ENCODE measurements at places on chromosomes 4 and X.
A peak's percentile ranks its signal among the peaks of the same experiment; 100 is the strongest.

- peak; percentile 43 for DNase-seq
Observed at GRCh38 chrX:9340598-9341290, 124.1 kb upstream of the TBL1X start.

DNA sequence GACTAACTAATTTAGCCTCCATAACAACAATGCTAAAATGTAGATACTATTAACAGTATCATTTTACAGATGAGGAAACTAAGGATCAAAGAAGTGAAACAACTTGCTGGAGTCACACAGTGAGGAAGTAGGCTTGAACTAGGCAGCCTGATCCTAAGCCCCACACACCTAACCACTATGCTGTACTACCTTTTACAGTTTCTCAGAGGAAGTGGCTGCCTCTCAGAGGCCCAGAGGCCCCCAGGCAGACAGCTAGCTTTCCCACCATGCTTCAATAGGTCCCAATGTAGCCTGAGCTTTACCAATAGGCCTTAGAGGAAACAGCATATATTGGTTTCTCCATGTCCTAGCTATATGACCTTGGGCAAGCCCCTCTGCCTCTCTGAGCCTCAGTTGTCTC lies 69.4 kb upstream of the PJA1 start:
- no peak for DNase-seq

GRCh38 chr4:3673176-3673575 lies 93.0 kb upstream of the ADRA2C start:
- DNase-seq = no peak

- DNase-seq = peak; percentile 50
Observed at GRCh38 chr4:39023059-39023458, 9.2 kb downstream of the TMEM156 start.

DNA sequence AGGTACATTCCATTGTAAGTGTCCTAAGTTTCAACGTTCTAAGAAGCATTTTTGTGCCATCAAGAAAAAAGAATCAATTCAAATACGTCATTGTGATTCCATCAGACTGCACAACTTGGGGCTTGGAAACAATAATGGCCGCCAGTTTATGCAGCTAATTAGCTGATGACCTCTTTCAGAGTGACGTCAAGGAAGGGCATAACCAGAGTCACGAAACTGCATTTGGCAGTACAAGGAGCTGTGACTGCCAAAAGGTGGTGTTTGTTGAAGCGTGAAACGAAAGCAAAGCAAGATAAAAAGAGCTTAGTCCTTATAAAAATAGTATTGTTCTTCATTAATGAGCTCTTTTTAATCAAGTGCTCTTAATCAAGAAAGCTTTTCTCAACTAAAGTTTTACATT lies 81.1 kb upstream of the SH3RF1 start:
- DNase-seq = peak; percentile 66

- DNase-seq = no peak
Observed at GRCh38 chr4:20264688-20265087, 13.0 kb downstream of the SLIT2 start.

GRCh38 chr4:104575278-104575677 lies 80.6 kb upstream of the CXXC4 start:
- no peak for DNase-seq

- DNase-seq = no peak
Observed at GRCh38 chr4:81796790-81797528, 325.3 kb upstream of the RASGEF1B start.

DNA sequence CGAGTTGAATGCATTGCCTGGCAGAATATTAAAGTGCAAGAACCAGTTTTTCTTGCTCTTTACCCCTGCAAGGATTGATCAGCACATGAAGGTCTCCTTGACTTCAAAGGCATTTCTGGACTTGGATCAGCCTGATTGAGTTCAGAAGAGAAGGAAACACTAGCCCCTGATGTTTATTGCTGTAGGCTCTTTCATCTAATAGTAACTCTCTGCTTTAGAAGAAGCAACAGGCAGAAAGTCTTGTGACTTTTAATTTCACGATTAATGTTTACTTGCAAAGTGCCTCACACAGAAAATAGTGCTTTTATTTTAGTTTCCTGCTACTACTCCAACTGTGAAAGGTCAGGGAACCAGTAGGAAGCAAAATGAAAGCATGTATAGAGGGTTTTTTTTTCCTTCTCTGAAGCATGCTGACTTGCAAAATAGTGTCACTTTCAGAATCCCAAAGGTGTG lies 69.1 kb downstream of the PCDH7 start:
- DNase-seq = no peak

DNA sequence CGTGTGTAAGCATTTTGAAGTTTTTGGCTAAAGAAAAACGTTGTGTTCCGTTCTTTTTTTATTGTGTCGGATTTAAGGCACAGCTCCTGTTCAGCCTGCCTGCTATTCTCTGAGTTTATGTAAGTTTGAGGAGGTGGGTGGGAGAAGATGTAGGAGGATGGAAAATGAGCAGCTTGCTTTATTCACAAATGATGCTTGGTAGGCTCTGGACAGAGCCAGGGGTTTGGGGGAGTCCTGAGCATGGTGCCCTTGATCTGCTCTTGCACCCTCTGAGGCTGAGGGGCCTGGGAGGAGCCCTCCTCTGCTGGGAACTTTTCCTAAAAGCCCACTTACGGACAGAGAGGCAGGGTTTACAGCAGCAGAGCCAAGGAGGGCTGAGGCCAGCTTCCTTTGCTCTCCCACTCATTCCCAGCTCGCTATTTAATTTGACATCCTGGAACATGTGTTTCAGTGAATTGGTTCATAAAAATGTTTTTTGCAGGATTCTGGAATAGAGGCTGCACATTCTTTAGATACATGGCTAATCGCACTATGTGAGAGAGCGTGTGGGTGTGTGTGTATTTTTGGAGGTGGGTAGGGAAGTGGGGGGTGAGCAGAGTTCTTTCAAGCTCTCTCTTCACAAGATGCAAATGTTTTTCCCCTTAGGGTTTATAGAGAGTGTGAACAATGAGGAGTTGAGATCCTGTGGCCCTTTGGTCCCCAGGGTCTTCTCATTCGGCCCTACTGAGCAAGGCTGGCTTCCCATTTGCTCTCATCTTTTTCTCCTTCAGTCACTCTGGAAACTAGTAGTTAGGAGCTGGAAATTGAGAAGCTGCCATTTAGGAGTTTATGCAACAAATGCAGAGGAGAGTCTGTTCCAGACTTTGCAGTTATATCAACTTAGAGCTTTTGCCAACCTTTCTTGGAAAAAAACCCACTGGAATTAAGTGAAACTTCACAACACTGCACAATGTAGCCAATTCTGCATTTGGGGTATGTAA lies 32.1 kb downstream of the TMEM131L start:
- peak; percentile 86 for DNase-seq

DNA sequence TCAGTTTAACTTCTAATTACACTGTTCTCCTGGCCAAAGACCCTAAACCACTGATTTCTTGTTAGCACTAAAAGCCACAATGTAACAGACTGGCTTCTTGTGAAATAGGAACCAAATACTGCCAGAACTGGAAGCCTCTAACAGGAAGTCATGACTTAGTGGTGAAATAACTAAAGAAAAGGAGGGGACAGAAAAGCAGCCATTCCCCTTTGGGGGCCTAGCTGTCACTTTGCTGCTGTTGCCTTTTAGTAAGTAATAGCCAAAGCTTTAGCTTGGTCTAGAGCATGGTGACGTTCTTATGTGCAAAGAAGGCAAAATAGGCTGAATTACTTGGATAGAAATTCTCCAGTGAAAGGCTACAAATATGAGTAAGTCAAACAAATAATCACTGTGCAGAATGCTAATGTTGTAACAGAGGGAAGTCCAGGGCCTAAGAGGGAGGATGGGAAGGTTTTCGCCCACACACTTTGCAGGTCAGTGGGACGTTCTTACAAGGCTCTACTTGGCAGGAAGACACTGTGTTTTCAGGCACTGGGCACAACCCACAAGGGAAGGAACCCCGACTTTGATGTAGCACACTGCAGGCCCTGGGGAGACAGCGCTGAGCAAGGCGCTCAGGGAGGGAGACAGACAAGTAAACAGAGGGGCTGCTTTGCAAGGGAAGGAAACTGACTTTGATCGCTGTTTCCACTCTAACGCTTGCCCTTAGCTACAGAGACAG lies 16.7 kb downstream of the GAB3 start:
- peak; percentile 91 for DNase-seq

DNA sequence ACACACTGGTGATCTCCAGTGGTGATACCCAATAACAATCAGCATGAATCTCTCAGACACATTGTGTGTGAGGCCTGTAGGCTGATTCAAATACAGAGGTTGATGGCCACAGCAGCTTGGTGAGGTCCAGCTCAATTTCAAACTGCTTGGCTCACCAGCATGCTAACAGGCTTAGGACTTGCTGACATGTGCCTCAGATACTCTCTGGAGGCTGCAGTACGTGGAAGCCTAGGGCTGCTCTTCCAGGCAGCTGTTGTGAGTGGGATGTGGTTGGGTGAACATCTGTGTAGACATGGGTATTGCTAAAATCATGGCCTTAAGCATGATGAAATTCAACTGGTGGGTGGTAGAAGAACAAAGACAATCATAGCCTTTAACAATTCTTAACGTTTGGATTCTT lies 4.3 kb downstream of the CXCL9 start:
- no peak for DNase-seq

DNA sequence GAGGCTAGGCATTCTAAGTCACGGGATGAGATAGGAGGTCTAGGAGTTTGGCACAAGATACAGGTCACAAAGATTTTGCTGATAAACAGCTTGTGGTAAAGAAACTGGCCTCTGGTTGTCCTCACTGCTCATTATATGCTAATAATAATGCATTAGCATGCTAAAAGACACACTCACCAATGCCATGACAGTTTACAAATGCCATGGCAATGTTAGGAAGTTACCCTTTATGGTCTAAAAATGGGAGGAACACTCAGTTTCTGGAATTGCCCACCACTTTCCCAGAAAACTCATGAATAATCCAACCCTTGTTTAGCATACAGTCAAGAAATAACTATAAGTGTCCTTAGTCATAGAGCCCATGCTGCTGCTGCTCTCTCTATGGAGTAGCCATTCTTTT lies 286.9 kb downstream of the ZNF674 start:
- no peak for DNase-seq

GRCh38 chr4:177001271-177002175 lies 208.8 kb upstream of the VEGFC start:
- DNase-seq = peak; percentile 65

DNA sequence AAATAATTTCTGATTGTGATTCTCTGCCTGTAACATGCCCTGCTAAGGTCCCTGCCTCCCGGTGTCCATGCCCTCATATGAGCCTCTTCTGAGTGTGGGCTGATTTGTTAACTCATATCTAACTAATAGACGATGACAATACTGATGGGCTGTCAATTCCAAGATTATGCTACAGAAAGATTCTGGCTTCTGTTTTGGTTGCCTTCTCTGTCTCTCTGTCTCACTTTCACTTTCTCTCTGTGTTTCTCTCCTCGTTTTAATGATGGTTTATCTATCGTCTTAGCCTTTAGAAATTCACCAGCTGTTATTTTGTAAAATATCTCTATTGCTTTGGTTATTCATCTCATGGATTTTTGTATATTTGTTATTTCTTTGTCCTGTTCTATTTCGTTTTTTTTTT lies 312.5 kb upstream of the ANXA10 start:
- no peak for DNase-seq

DNA sequence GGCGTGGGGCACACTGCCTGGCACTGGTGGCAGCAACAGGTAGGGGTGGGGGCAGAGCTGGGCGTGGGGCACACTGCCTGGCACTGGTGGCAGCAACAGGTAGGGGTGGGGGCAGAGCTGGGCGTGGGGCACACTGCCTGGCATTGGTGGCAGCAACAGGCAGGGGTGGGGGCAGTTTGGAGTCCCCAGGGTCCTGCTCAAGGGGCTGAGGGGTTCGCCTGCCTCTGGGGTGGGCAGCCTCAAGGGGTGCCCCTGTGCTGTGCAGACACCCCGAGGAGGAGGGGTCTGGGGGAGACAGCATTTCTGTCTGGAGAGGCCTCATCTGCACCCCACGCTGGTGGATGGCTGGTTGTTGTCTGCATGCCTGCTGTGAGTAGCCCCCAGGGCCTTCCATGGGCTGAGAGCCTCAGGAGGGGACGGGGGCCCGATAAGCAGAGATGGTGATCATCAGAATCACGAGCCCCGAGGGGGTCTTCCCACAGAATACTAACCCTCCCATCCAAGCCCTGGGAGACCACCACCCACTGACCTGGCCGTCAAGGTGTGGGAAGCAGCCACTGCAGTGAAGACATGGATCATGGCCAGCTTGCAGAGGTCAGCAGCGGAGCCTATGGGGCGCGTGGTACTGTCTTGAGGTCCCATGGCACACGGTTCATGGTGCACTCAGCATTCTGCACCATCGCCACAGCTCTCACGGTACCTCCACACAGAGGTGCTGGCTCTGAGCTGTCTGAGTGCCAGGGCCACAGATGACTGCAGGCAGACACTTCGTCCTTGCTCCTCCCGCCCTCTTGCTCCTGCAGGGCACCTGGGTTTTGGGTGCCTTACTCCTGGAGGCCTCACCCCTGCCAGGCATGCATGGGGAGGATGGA lies 21.5 kb downstream of the NAT8L start:
- no peak for DNase-seq

DNA sequence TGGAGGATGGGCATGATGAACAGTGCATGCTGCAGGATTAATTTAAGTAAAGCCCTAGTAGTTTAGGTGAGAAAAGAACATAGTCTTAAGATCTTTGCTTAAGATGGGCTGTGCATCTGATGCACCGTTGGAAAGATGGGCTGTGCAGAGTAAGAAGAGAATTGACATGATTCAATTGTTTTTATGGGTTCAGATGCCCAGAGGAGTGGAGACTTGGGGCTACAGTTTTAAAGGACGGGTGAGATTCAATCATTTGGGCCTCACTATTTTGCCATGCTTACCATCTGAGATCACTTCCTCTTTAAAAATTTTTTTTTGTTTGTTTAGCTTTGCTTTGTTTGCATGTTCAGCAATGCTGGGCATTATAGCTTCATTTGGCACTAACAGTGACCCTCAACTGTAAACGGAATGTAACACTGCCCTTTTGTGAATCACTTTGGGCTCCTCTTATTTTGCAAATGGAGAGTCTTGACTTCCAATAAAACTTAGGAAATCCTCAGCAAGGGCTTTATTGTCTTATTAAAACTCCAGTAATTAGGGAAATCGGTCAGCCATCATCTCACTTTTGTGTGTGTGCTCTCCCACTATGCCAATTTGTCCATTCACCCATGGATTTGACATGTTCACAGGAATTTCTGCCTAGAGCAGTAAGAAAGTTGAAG lies 216.1 kb upstream of the TLL1 start:
- no peak for DNase-seq

- DNase-seq = peak; percentile 56
Observed at GRCh38 chr4:48141048-48141447, 7.0 kb upstream of the TXK start.

DNA sequence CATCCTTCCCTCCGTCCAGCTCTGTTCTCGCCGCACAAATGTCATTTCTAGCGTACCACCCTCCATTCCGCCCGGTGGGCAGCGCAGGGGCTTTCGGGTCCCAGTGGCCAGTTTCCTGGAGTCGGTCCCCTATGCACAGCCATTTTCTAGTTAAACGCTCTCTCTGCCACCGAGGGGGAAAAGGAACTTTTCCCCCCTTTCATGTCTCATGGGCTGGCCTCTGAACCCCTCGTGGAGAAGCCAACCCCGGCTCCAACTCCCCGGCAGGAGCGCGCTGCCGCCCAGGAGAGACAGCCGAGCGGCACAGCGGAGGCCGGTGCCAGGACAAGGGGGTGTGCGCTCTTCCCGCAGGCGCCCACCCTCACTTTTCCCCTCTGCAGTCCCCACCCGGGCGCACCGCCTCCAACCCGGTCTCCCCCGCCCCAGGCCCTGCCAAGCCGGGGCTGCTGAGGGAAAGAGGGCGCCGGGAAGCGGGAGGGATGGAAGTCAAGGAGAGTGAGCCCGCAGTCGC lies 662 bp downstream of the APBB2 start:
- DNase-seq = no peak

- no peak for DNase-seq
Observed at GRCh38 chrX:153304988-153305736, 16.4 kb downstream of the PNMA6F start.

GRCh38 chrX:25004485-25005032 lies 11.2 kb downstream of the ARX start:
- DNase-seq = no peak

- DNase-seq = no peak
Observed at GRCh38 chrX:45888518-45888917, 656.7 kb downstream of the ZNF674 start.
